ENCODE measurements at places on chromosomes 1 and 21. TPM values are rescaled to one million over a fixed set of nuclear protein-coding genes. Genes with fewer than 3 reads are reported as not detected.

Gene PDZK1IP1
- 40.6 TPM for total RNA-seq

Gene LCE1D
- not detected for total RNA-seq

Gene SH3D21
- total RNA-seq, result 22.8 TPM

Gene SEC16B
- total RNA-seq, result 5.2 TPM

Gene CITED4
- total RNA-seq, result 5.8 TPM

Gene UTS2
- not detected for total RNA-seq

GRCh38 chr1:190175320-190175719 lies 302.3 kb downstream of the BRINP3 start:
- DNase-seq, result no peak

DNA sequence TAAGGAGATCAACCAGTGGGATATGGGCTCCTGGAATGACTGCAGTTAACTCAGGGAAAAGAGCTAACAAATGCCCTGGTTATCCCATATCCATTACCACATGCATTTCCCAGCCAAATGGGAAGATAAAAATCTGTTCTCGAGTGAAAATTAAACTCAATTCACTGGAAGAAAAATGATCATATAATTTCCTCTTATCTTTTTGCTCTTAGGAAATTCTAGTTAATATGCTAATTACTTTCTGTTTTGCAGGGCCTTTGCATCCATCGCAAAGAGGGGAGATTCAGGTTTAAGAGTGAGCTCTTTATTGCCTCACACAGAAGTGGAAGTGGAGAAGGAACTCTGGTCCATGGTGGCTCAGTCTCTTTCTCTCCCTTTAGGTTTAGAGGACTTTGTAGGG lies 3.9 kb upstream of the IL24 start:
- no peak for DNase-seq

DNA sequence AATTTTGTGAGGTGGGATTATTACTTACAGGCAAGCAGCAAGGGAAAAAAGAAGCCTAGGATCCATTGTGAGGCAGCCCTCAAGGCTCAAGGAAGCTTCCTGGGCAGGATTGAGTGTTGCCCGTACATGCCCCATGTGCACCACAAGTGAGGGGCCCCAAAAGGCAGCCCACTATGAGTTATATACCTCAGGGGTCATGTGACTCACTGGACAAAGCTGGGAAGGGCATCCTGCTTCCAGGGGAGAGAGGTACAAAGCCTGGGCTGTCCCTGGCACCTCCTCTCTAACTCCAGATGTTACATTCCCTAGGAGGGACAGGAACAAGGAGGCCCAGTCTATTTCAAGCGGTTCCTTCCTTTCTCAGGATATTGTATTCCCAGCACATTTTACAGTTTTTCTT lies 34.0 kb upstream of the CD1D start:
- no peak for DNase-seq

GRCh38 chr1:178271471-178271870 lies 177.6 kb downstream of the RASAL2 start:
- DNase-seq, result no peak

GRCh38 chr1:43984855-43985254 lies 5.8 kb downstream of the B4GALT2 start:
- no peak for DNase-seq

GRCh38 chr1:100036718-100037655 lies 67.2 kb downstream of the SLC35A3 start:
- peak; percentile 39 for DNase-seq

GRCh38 chr1:171138980-171139379 lies 46.1 kb upstream of the FMO2 start:
- no peak for DNase-seq

Data from colonic mucosa (tissue), 4 donors.